ENCODE measurements at places on chromosomes 7 and 10.

DNA sequence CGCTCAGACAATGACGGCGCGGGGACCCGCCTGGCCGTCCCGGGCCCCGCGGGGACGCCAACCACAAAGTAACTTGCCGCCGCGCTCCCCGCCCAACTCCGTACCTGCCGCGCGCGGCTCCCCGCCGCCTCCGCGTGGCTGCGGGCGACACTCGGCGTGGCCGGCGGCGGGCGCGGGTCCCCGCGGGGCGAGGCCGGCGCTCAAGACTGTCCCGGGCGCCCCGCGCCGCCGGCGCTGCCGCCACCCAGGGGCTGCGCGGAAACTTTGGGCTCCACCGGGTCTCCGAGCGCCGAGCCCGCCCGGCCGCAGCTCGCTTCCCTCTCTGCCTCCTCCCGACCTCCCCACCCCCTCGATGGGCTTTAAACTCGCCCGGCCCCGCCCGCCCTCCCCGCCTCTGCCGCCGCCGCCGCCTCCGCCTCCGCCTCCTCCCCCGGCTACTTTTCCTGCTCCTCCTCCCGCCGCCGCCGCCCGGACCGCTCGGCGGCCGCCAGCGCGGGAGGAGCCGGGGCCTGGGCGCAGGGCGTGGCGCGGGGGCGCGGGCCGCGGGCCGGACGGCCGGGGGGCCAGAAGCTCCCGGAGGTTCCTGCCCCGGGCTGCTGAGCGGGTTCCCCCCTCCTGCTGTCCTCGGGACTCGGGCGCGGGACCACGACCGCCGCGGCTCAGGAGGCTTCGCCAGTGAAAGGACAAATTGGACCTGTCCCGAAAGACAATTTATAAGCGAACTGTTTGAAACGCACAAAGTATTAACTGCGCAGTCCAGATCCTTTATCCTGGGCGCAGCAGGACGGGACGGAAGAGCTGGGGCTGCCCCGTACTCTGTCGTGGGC, 10.6 kb upstream of the GRB10 start:
- DNase-seq = no peak

DNA sequence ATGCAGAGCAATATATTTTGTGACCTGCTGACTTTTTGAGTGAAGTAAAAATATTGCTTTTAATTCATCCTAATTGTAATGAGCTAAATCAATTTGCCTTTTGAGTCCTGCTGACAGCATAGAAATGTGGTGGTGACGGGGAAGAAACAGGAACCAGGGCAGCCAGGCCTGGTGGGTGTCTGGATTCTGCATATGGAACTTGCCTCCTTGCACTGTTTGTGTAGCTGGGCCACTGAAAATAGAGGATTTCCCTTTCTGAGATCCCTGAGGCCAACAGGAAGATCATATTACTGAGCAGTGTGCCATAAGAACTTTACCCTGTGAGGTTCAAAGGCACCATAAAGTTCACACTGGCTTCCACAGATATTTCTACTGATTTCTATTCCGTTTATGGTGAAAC, 488.4 kb upstream of the AKR1E2 start:
- DNase-seq = no peak

DNA sequence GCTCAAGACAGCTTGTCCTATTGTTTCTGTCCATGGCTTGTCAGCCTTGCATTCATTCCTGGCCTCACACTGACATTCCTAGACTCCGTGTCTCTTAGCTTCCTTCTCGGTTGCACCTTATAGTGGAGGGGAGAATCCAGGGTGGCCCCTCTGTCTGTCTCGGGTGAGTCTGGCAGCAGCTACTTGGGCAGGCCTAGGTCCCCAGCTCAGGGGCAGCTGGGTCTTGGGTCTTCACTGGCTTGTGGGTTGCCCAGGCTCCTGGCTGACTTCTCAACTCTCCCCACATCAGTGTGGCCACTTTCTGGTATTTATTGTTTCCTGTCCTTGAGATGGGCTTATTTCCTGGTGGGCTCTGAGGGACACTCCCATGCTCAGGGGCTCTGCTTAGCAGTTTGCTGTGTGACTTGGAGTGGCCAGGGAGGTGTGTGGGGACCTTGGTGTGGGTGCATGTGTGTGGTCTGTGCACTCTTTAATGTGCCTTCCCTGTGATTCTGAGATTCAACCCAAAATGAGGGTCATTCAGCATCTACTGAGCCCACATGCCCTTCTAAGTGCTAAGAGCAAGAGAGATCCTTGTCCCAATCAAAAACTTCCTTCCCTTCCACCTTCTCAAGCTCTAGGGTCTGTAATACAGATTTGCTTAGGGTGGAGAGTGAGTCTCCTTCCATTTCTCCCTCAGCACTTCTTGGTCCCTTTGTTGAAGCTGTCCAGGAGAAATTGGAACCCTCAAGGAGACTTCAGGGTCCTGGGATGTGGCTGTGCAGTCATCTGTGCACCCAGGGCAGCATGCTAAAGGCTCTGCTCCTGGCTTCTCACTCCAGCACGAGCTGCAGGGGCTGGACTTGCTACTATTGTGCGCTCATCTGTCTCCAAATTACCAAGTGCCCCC, 20.1 kb downstream of the UPP1 start:
- no peak for DNase-seq

DNA sequence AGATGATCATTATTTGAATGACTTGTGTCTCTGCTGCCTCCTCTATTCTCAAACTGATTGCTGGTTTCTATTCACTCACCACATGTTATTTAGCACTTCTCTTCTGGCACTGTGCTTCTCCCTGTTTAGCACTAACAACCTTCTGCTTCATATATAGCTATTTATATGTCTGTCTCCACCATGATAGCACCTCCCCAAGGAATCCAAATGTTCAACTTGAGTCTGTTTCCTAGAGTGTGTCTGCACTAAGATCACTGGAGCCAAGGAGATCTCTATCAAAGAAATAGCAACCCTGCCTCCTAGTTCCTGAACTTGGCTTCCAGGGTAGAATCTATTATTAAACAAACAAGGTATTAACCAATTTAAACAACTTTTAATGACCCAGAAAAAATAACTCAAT, 104.5 kb downstream of the CYP26A1 start:
- DNase-seq = no peak

- no peak for DNase-seq
Observed at GRCh38 chr10:123556736-123557135, 109.4 kb upstream of the GPR26 start.

DNA sequence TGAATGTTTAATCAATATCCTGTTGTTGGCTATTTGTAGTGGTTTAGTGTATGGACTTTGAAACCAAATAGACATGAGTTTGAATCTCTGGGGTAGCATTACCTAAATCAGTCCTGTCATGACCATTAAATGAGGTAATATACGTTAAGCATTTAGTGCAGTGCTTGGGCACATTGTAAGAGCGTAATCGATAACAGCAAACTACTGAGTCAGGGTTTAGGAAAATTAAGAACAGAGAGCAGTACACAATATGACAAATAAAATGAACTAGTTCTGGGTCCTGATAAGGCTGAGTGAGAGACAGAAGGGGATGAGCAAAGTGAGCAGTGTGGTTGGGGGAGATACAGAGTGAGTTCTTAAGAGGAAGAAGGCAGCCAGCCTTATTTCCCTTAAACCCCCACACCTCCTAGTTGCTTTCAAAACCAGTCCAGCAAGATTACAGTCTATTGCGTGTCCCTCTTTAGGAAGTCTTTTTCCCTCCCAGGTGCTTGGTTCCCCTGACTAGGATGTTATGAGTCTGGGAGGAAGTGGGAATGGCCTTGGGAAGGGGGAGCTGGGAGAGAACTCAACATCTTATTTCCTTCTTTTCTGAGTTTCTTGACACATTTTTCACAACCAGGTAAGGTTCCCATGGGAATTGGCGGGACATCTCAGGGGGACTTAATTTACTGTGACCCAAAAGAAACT, 171.0 kb downstream of the SND1 start:
- DNase-seq = no peak

DNA sequence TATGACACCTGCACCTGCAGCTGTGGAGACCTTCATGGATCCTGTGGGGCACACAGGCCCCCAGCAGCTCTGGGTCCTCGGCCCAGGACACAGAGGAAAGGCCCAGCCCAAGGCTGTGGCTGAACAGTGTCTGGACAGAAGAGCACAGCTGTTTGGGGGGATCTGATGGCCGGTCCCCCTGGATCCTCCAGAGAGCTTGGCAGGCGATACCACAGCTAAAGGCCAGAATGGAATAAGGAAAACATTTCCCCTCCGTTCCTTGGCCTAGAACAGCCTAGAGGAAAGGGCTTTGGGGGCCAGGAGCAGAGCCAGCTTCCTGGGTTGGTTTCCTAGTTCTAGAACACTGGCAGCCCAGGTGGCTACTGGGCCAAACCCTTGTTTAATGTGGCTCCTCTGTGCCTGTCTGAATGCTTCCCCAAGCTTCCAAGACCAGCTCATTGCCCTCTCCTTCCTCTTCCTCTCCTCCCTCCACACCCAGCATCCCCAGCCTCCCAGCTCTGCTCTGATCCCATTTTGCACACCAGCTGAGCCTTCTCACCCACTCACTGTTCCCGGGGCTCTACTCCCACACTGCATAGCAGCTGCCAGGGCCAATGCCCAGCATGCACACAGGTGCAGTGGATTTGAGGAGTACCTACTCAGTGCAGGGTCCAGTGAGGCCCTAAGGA, 46.9 kb downstream of the GPAM start:
- no peak for DNase-seq

- no peak for DNase-seq
Observed at GRCh38 chr7:38658921-38659320, 27.7 kb upstream of the AMPH start.

DNA sequence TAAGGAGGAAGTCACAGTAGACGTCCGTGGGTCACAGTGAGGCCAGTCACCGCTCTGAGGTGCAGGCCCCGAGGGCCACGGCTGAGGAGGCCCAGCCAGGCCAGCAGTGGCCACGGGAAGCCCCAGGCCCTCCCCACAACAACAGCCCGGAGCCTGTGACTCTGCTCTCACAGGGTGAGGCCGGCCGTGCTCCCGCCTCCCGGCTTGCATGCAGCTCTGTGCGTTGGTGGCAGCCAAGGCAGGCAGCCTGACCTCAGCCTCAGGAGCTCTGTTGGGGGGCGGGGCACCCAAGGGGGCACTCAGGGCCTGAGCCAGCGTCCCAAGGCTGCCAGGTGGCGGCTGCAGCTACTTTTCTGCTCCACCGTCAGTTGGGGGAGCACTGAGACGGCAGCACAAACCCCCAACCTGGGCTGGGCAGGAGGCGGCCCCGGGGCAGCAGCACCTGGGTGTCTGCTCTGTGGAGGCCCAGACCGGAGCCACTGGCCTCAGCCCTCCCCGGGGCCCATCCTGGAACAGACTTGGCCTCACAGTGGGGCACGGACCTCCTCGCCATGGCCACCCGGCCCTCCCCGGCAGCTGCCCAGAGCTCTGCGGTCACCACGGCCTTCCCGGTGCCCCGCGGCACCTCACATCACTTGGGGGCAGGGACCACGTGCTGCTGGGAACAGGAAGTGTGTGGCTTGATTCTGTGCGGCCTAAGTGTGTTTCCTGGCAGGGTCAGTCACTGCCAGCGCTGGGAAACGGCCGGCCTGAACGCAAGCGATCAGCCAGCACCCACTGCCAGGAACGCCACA, 13.3 kb downstream of the CYP2W1 start:
- DNase-seq = no peak

GRCh38 chr10:69802424-69803161, 887 bp downstream of the COL13A1 start:
- no peak for DNase-seq

- DNase-seq = no peak
Observed at GRCh38 chr7:22447008-22447407, 53.0 kb downstream of the STEAP1B start.

DNA sequence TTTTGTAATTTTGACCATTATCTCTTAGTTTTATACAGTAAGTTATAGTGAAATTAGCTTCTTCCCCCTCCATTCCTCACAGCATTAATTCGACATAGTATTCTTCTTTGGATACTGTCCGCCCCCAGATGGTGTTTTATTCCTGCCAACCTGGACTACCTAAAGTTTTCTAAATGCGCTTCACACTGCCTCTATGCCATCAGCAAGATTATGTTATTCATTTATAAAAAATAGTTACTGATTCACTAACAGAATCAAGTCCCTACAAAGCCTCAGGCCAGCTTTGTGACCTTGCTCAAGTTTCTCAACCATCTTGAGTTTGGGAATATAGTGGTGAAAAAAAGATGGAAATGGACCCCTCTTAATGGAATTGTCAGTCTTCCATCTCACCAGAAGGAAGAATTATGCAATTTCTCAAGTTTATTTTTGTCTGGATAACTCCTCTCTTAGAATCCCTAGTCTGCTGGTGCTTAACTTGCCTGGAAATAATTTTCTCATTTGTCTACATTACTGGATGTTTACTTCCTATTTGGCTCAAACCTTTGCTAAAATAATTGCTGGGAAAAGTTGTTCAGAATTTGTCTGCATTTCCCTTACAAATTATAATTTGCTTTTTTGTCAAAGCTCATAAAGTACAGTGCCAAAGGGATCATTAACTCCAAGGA, 16.7 kb upstream of the FGL2 start:
- no peak for DNase-seq

DNA sequence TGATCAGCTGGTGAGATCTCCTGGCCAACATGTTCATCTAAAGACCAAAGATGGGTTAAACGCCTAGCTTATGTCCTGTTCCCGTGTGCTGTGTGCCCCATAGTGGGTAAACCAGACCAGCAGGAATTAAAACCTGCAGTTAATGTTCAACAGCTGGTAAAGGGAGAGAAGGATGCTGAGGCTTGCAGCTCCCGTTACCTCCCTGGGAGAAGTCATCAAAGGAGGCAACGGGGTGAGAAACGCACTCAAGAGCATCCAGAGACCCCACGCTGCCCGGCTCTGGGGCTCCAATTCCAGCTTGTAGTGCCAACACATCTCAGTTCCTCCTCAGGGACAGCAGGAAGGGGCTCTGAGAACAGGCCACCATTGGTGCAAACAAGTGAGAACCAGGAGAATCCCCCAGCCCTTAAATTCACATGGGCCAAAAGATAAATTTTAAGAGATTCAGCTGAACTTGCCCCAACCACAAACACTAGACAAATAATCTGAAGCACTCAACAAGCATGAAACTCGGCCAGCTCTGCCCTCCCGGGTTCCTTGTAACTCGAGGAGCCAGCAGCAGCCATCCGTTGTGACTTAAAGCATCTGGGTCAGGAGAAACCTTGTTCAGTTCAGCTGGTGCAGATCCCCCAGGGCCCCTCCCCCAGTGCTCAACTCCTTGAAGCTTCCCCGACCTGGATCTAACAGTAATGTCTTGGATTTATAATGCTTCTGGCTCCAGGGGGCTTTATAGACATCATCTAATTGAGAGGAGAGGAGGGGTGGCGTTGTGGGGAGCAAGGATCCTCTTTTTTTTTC, 29.4 kb downstream of the FAM241B start:
- no peak for DNase-seq

DNA sequence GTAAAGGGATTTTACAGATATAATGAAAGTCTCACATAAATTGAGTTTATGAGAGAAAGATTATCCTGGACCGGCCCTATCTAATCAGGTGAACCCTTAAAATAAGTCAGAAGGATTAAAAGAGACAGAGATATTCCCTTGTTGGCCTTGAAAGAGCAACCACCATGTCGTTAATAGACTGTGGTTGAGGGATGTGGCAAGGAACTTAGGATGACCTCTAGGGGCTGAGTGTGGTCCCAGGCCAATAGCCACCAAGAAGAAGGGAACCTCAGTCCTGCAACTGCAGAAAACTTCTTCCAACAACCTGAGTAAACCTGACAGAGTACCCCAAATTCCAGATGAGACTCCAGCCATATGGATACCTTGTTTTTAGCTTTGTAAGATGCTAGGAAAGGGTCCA, 121.5 kb downstream of the POLR1F start:
- no peak for DNase-seq
